Stimulated activated CD8-positive, alpha-beta memory T cell treated with anti-CD3 and anti-CD28 coated beads, Interleukin-15, amount 100 ng/mL, for 48 hours (primary cell): ENCODE measurements at places on chromosomes 4 and X.

GRCh38 chr4:39544580-39545315 is 17.5 kb upstream of the UGDH start:
- DNase-seq: no peak

DNA sequence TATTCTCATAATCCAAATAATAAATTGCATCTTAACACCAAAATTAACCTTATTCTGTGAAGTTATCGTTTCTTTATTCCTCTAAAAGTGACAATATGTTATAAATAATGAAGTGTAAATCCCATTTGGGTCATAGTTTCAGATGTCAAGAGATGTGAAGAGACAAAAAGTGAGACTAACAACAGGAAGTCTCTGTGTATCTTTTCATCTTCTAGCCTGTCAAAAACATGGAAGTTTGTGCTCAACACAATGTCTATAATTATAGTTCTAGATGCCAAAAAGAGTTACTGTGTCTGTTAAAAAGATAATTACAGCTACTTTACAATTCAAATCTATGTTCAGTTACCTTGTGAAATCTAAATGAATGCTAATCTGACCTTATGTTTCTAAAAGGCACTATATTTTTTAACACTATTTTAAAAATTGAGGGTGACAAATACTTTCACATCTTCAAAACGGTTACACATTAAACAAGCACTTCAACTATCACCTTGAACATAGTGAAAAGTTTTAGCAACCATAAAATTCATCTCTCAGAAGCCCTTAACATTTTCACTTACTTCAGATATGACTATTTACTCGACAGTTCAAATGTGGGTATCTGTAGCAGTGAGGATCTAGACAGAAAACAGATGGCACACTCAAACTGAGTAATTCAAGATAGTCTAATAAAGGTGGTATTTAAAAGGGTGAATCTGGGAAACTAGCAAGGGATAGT is 509.8 kb downstream of the ARAP2 start:
- DNase-seq: no peak

DNA sequence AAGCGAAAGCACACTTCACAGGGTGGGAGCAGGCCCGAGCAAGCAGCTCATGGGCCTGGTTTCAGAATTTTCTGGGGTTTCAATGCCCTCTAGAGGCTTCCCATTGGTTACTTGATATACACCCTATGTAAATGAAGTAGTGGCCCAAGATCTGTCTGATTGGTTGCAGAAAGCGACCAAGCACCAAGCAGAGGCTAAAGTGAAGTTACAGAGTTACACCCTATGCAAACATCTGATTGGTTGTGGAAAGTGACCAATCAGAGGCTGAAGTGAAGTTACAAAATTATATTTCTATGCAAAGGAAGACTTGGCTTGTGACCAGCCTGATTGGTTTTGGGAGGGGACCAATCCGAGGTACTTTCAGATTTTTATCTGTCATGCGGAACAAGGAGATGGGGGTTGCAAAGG is 8.2 kb downstream of the FHIP1A start:
- no peak for DNase-seq

DNA sequence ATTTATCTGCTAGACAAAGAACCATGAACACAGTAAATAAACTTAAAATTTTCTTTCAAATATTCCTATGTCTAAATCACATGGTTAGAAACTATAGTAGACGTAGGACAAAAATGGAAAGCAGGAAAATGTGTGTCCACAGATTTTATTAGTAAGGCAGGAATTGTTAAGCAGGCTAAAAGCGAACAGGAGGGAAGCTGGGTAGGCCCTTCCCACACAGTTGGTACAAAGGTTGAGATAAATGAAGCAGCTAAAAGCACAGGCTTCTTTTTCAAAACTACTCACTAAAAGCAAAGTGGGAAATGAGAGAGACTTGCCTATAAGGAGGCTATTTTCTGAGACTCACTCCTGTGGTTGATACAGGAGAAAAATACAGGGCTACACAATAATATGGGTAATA is 108.1 kb upstream of the PABPC4L start:
- DNase-seq: no peak

GRCh38 chr4:171342646-171343045 is 470.6 kb upstream of the GALNTL6 start:
- no peak for DNase-seq

GRCh38 chr4:30945586-30945985 is 225.4 kb downstream of the PCDH7 start:
- no peak for DNase-seq

DNA sequence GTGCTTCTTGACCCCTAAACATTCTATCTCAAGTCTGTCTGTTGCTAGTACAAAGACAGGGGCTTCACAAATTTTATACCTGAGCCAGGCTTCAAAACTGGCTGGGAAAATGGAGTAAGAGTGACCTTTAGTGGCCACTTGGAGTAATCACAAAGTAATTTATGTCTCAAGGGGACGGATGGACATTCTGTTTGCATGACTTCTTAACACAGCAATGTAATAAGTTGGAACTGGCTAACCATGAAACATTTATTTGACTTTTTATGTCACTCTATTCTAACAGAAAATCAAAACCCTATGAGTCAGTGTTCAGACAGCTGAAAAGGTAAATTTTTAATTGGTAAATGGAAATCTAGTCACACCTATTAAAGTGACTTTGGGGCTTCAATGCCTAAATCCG is 600.6 kb downstream of the ANKRD50 start:
- DNase-seq: no peak

GRCh38 chrX:41703574-41704029 is 14.8 kb downstream of the GPR34 start:
- no peak for DNase-seq

GRCh38 chr4:104967034-104967401 is 179.7 kb upstream of the TET2 start:
- no peak for DNase-seq
